ENCODE measurements at places on chromosomes 2 and 18.

DNA sequence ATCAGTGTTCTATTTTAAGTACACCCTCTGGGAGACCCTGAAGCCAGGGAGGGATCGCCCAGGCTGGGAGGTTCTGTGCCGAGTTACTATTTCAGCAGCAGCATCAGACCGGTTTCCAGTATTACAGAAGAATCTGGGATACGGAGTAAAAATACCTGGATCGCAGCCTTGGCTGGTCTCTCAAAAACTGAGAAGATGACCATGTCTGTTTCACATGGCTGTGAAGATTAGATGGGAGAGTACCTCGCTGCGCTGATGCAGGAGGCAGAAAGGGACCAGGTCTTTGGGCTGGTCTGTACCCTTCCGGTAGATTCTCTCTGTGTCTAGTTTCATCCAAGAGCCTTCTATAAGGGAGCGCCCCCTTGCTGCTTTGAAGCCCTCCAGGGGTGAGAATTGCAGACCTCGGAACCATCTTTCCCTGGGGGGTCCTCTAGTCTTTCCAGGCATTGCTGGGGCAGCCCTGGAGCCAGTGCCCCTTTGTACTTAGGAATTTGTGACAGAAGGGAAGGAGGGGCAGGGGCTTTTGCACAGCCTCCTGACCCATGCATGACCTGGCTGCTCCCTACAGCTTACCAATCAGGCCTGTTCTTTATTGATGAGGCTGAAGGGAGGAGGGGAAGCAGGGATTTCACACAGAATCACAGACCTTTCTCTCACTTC, 56.3 kb upstream of the MAPRE3 start:
- DNase-seq = no peak

GRCh38 chr18:78505851-78506461, 473.7 kb upstream of the SALL3 start:
- DNase-seq = no peak

DNA sequence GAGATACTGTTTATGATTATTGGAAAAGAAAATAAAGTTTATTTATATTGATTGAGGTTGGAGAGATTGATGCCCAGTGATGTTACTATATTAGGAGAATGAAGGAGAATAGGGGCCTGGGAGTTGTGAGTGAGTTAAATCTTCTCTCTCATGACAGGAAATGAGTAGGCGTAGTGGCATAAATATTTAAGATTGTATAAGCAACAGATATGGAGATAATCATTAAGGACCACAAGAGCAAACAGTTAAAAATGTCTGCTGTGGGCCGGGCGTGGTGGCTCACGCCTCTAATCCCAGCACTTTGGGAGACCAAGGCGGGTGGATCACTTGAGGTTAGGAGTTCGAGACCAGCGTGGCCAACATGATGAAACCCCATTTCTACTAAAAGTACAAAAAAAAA, 62.7 kb downstream of the PTRHD1 start:
- DNase-seq = no peak

GRCh38 chr2:201872591-201872990, 66.3 kb downstream of the CDK15 start:
- DNase-seq = no peak

GRCh38 chr2:7356909-7357584, 439.8 kb downstream of the RNF144A start:
- DNase-seq = no peak

DNA sequence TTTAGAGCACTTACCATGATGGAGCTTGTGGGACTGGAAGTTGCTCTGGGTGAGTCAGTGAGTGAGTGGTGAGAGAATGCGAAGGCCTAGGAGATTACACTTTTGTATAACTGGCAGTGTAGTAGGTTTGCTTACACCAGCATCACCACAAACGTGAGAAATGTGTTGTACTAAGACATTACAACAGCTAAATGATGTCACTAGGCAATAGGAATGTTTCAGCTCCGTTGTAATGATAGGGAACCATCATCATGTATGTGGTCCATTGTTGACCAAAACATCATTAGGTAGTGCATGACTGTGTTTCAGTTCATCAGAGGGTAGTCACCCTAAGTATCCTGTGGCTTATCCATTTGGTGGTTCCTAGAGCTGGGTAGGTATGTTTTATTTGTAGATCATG, 11.9 kb downstream of the ZNF407 start:
- peak; percentile 53 for DNase-seq

DNA sequence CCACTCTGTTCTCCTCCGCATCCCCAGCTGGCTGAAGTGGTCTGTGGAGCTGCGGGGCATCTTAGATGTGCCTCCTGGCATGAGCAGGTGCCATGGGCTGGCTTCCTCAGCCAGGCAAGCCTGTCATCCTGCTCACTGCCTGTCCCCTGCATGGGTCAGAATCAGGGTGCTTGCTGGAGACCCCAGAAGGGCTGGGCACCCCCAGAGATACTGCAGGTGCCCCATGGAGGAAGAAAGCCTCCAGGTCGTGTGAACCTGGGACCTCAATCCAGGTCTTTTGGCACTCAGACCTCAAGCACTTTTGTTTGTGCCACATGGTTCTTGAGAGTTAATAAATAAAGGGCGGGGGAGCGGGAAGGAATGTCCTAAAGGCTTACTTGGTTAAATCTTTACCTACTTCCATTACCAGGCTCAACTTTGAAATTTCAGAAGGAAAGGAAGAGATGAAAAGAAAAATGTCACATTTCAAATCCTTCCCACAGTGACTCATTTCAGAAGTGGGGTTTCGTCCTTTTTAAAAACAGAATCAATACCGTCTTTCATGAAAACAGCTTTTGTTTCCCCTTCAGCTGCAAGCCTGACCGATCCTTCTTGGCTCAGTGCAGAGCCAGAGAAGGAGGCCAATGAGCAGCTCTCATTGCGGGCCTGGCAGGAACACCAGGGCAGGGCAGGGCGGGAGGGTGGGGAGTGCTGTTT, 69.9 kb downstream of the RHOB start:
- DNase-seq = no peak

Data from AG04450 (cell line).